ENCODE measurements at places on chromosomes 4 and X.

DNA sequence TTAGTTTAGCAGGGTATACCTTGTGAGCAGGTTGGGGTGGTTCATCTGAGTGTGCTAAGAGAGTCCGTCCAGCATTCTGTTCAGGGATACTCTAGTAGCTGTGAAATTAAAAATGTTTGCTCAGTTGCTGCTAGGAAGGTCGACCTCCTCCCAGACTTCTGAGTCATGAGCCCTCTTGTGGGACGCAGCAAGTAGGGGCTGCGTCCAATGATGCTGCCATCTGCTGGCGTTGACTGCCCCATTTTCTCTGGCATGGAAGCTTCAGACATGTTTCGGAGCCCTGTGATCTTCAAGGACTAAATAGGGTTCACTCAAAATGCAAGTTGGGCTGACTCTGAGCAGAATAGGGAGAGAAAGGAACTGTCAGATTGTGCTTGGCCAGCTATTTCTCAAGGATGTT is 201.0 kb upstream of the ARSJ start:
- peak; percentile 77 for DNase-seq

- DNase-seq: no peak
These were observed 55.2 kb upstream of the IL1RAPL2 start for GRCh38 chrX:104510801-104511200.

GRCh38 chr4:76624241-76624681 is 189.2 kb downstream of the SHROOM3 start:
- peak; percentile 74 for DNase-seq

- no peak for DNase-seq
These were observed 67.2 kb downstream of the TMEM131L start for GRCh38 chr4:153533387-153533786.

DNA sequence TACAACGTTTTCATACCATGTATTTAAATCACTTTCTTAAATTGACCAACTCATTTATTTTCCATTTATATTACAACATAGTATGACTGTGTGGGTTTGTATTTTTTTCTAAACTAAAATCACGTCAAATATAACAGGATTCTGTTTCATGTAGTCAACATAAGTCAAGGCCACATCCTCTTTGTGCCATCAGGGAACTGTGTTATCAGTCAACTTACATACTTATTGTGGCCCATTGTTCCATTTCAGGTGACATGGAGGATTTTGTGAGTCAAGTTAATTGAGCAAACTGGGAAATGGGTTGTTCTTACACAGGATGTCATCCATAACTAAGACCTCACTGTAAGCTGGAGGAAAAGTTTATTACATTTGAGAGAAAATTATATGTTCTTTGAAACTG is 35.9 kb downstream of the STK26 start:
- DNase-seq: no peak

DNA sequence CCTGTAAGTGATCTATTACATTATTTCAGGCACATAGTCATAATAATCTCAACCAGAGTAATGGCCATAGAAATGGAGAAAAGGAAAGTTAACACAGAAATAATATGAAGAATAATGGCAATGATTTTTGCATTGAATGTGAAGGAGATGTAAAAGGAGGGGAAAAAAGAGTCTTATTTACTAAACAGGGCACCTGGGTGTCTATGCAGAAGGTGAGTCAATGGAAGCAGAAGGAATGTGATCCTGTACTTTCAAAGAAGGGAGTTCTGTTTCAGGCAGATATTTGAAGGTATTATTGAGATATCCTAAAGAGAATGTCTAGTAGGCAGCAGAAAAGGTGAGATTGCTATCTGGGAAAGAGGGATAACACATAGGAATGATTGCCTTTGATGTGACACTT is 279.9 kb downstream of the INPP4B start:
- no peak for DNase-seq

DNA sequence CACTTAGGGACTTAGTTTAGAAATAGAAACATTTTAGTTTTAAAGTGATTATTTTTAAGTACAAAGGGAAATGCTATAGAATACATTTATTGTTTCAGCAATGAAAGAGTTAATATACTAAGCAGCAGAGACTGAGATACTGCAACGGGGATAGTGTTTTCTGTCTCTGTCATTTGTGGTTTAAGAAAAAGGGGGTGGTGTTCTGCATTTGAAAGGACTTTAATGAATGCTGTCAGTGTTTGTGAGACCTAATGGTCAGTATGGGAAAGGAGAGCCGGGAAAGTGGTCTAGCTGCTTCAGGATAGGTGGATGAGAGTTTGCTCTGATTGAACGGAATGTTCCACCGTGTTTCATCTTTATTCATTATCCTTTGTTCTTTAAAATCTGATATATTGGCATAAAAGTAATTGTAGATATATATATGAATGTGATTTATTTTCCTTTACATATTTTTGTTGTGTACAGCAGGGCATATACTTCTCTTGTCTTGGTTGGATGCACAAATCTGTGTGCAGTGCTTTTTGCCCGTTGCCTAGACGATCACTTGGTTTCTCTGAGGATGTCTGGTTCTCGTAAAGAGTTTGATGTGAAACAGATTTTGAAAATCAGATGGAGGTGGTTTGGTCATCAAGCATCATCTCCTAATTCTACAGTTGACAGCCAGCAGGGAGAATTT is at the start of gene KLHL5:
Gene KLHL5, plus strand, starts transcription at position 139 of the 676 bp plus-strand sequence. Its CDS starts 421 bp downstream, at position 560.
- peak; percentile 85 for DNase-seq

DNA sequence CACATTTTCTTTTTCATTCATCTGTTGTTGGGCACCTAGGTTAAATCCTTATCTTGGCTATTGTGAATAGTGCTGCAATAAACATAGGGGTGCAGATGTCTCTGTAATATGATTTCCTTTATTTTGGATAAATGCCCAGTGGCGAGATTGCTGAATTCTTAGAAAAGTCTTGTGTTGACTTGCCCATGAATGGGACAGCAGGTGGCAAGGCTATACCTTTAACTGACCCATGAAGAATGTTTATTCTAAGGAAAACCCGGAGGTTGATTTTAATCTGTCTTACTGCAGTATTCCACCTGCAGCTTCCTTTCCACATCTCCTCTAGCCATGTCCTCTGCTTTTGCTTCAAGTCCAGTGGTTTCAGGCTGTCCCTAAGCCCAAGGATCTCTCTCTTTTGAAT is 220.6 kb downstream of the SNCA start:
- no peak for DNase-seq

DNA sequence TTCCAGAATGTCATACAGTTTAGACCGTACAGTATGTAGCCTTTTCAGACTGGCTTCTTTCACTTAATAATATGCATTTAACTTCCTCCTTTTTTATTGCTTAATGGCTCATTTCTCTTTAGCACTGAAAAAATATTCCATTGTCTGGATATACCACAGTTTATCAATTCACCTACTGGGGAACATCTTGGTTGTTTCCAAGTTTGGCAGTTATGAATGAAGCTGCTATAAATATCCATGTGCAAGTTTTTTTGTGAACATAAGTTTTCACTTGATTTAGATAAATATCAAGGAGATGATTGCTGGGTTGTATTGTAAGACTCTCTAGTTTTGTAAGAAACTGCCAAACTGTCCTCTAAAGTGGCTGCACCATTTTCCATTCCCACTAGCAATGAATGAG is 375.5 kb downstream of the PCDH18 start:
- no peak for DNase-seq

DNA sequence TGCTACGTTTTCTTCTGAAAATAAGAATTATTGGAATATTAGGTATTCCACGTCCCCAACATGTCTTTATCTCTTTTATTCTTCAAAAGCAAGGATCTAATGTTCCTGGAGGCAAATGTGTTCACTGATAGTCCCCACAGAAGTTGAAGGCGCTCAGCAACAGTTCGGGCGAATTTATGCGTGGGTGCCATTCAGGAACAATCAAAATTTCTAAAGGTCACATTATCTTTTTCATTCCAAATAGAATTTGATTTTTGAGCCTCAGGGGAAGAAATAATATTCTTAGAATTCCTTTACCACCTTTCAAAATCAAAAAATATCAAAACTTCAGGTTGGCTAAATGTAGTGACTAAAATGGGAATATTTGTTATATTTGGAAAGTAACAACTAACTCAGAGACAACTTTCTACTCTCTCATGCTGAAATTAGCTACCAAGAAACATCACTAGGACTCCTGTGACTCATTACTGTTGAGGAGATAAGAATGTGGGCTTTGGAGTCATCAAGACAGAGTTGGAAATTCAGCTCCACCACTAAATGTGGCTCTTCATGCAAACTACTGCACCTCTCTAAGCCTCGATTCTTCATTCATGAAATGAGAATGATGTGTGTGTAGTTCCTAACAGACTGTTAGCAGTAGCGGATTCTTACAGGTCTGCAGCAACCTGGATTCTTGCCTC is 72.3 kb upstream of the KIT start:
- DNase-seq: no peak

DNA sequence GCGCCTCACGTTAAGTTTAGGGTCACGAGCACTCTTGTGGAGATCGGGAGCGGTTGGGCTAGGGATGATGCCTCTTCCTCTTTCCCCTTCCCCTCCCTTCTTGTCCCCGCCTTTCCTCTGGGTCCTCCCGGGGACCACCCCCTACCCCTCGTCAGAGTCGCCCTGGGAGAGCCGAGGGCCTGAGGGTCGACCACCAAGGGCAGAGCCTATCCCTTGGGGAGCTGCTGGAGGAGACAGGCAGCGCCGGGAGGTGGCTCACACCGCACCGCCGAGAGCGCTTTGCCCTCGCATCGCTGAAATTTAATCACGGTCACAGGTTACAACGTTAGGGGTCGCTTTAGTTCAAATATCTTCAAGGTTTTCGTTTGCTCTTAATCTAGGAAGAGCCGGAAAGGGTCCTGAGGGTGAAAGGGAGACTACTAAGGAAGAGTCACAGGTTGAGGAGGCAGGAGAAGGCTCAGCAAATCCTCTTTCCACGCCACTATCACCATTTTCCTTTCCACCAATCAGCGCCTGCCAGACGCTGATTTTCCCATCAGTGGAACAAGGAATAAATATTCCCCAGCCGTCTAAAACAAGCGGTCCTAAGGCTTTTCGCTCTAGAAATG is 528 bp upstream of the SNCA start:
- DNase-seq: no peak

GRCh38 chr4:98634061-98634460 is 24.4 kb downstream of the TSPAN5 start:
- no peak for DNase-seq

DNA sequence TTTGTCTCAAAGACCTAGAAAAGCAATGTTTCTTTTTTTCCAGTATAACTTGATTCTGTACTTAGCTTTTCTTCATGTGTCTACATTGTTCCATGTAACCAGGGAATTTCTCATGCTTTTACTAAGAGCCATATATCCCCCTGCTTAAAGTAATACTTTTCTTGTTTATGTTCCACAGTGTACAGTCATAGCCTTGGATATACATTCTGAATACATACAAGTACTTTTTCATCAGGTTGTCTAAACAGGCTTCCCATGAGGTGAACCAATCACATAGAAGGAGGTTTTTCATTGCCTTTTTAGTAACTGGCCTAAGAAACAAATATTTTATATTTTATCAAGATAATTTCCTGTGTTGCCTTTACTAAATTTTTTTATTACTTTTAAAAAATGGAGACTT is 52.8 kb downstream of the SLC2A9 start:
- DNase-seq: no peak

DNA sequence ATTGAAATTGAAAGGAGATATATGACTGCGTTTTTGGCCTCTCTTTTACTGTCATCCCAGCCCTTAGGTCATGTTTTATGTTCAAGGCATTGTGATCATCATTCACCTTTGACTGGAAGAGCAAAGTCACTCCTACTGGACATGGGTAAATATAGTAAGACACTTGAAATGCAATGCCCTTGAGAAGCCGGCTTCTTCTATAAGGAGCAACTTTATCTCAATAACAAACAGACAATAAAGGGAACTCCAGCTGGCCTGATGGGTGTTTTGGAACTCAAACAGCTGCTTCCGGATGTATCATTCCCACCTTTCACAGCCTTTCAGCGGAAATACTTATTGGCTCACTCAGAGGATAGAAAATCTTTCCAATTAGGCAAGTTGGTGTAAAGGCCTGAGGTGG is 65.1 kb upstream of the C4orf54 start:
- no peak for DNase-seq

GRCh38 chr4:20723019-20723418 is 22.8 kb downstream of the PACRGL start:
- no peak for DNase-seq
